Bladder microvascular endothelial cell (primary cell): ENCODE measurements at places on chromosomes 2 and 18. TPM values are rescaled to one million over a fixed set of nuclear protein-coding genes. Genes with fewer than 3 reads are reported as not detected.

Gene TMEM169
- total RNA-seq, result under 0.01 and 0.50 TPM in 2 replicates

Gene DYSF
- 166 and 175 TPM in 2 replicates for total RNA-seq

Gene GPR45
- total RNA-seq, result not detected in 2 replicates

Gene HS6ST1
- total RNA-seq, result 6.8 and 31.2 TPM in 2 replicates

Gene CACNB4
- under 0.01 and 0.38 TPM in 2 replicates for total RNA-seq
